ENCODE measurements at places on chromosomes 16 and 17.
A peak's percentile ranks its signal among the peaks of the same experiment; 100 is the strongest.

DNA sequence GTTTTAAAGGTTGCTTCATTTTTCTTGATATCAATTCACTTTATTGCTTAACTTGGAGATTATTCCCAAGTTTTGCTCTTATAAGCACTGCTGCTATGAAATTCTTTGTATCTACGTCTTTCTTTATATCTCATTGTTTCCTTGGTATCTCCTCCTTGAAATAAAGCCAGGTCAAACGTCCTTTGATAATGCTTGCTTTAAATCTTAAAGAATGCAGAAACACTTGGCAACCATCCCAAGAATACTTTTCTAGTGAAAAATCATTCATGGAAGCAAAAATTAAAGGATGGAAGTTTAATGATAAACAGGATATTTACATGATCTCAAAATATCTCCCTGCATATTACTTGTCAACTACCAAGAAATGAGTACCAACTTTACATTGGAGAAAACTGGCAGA lies 175.2 kb downstream of the CPPED1 start:
- no peak for DNase-seq

DNA sequence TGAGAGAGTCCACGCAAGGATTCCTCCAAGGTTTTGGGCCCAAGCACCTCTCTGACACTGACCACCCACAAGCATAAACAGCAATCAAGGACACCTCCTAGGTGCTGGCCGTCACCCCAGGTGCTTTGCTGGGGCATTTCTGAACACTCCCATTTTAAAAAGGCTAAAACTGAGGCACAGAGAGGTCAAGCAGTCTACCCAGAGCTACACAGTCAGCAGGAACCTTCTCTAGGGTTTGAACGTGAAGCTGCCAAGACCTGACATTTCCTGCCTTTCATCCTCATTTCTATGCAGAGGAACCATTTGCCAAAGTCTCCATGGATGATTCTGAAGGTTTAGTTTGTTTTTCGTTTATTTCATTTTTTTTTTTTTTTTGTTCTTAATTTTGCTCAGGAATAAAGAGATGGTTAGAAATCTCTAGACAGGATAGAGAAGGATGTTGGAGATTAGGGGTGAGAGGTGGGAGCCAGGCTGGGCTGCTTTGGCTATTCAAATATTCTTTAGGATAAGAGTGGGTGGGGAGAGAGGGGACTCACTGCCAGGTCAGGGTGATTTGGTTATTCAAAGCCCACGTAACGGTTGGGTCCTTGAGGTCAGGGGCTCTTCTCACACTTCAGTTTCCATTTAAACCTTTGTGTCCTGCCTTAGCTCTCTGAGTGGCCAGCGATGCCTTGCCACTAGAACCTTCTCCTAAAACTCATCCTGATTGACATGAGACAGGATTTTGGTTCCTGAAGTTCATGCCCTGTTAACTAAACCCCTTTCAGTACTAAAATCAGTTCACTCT lies 6.2 kb downstream of the PLCG2 start:
- DNase-seq = no peak

DNA sequence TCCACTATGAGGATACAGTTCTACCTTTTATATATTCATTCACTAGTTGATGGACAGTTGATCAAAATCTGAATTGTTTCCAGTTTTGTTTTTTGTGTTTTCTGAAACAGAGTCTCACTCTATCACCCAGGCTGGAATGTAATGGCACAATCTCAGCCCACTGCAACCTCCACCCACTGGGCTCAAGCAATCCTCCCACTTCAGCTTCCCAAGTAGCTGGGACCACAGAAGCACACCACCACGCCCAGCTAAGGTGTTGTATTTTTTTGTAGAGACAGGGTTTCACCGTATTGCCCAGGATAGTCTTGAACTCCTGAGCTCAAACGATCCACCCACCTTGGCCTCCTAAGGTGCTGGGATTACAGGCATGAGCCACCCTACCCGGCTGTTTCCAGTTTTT lies 21.0 kb downstream of the LSM12 start:
- no peak for DNase-seq

DNA sequence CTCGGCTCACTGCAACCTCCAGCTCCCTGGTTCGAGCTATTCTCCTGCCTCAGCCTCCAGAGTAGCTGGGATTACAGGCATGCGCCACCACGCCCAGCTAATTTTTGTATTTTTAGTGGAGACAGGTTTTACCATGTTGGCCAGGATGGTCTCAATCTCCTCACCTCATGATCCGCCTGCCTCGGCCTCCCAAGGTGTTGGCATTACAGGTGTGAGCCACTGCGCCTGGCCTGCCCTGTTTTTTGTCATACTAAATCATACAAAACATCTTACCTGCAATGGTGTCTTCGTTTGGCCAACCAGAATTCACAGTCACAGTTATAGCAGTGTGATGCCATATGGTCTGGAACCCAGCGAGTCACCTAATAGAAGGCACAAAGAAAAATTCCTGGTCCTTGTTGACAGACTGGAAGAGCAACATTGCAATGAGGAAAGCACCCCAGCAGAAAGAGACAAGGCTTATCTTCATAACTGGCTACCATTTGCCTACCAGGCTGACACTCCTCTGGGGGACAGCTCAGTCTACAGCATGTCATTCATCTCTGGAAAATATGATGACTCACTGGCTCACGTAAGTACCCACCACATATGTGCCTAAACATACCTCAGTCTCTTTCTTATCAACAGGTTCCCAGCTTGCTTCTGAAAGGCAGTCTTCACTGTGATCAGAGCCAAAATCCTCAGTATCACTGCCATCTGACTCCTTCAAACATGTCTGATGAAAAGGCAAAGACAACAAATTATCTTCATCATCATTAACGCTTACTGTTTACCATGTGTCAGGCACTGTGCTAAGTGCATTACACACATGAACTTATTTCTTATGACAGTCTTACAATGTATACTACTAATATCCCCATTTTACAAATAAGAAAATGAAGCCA lies 4.3 kb upstream of the HSF5 start:
- DNase-seq = no peak

DNA sequence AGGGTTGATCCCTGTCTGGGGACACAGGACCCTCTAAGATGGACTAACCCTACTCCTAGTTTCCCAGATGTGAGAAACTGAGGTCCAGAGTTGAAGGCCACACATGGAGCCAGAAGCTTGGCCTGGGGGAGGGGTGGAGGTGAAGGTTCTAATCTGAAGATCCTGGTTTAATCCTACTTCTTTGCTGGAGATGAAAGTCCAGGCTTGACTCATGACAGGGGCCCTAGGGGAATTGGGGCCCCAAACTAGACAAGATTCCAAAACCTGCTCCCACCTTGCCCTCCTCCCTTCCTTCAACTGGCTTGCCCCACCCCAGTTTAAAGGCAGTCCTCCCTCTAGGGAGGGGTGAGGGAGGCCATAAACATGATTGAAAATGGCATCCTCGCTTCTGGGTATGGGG lies 21.6 kb downstream of the IGF2BP1 start:
- no peak for DNase-seq

DNA sequence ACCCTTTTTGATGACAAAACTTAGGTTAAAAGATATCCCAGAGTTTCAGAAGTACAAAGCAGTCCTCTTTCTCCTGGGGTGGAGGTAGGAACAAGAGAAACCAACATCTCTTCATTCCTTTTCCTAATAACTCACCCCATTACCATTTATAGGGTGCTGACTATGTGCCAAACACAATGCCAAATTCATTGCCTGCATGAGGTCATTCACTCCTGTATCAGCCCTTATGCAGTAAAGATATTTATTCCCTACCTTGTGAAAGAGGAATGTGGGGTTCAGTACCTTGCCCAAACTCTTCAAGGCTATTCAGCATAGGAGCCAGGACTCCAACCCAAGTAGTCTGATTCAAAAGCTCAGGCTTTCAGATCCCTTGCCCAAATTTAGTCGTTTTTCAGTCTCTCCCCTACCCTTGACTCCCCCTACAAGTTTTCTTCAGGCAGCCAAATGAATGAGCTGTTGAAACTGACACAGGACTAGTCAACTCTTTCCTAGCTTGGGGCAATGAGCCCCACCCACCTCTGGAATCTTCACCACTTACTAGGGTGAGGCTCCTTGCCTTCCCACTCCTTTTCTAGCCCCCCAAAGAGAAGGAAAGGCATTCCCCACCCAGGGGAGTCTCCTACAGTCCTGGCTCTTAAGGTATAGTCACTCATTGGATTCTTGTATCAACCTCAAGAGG lies 5.9 kb downstream of the KRT14 start:
- no peak for DNase-seq

DNA sequence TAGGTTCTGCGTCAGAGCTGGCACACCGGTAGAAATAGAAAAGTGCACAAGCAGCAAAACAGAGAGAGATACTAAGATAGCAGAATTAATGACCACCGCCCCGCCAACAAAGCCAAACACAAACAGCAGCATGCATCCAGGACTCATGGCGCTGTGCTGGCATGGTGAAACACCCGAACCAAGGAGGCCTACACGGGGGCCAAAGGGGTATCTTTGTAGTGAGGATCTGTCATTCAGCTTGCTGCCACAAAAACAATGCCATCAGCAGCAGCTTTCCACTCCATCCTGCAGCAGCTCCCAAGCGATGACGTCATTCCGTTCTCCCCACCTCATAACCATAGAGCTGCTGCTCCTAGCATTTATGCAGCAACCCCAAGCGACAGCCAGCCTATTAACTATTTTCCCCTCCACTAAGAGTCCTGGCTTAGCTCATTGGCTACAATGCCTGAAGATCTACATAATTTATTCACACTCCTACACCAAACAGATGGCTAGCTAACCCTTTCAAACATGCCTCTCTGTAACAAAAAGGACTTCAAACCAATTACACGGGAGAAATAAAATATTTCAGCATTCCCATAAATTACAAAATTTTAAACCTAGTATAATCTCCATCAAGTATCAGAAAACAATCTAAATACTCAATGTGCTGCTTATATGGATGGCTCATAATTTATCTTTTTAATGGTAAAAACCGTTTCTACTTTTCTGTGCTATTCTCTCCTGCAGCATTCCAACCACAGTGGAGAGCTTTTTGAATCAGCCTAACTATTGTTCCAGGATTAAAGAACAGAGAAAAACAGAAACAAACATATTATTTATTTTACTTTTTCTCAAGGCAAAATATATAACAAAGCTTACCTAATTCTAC lies 73.9 kb downstream of the SPAG9 start:
- peak; percentile 38 for DNase-seq

GRCh38 chr16:50478773-50479149 lies 69.4 kb upstream of the NKD1 start:
- DNase-seq = no peak

DNA sequence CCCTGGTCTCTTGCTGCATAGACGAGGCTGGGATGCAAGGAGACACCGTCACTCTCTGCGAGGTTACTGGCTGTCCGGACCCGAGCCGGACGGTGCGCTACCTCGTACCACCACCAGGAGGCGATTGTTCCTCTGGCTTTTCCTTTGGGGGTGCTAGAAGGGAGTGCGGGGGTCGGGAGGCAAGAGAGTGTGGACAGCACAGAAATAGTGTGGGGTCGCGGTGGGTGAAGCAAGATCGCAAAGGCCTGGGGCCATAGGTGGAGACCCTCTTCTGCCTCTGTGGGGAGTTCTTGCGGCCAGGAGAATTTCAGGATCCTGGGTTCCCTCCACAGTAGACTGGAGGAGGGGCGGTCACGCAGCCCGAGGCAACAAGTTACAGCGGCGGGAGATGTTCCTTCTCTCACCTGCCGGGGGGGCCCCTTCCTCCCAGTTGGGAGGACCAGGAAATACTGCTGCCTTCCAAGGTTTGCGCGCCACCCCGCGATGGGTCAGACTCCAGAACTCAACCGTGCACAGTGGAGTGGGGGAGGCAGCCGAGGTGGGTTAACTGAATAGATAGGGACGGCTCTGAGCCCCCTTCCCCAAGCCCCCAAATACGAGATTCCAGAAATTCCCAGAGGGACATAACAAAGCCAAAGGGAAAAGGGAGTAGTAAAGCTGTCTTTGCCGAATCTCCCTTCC lies 6.9 kb downstream of the PHOSPHO1 start:
- peak; percentile 46 for DNase-seq

DNA sequence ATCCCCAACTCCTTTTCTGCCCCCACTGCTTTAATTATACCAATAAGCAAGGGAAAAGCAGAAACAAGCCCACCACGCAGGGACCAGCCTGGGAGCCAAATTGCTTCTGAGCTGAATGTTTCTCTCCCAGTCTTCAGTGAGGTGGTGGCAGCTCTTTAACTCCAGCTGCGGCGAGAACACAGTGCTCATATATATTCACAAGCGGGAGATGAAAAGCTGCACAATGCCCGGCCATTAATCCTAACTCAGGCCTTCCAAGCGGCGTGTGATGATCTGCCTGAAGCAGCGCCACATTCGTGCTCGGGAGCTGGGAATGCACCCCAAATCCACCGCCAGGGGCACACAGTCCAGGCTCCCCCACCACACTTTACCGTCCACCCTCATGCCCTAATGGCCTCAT lies 203.7 kb upstream of the SDK2 start:
- no peak for DNase-seq

DNA sequence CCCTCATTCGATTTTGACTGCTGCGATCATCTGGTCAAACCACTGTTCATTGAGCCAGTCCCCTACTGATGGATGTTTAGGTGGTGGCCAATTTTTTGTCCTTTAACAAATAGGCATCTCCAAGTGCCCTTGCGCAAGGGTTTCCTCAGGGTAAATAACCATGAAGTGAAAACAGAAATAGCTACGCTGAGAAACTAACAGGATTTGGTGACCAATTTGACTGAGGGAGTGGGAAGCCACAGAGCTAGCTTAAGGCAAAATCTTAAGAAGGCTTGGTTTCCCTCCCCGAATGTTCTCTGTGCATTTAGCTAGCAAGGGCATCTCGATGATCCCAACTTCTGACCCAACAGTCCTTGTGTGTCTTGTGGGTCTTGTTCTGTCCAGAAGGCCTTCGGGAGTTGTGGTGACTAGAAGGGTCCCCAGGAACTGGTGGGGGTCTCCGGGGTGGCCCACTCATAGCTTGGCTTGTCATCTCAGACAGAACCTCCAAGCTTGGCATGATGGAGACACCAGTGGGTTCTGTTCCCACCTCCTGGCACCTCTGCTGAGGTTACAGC lies 117.2 kb downstream of the SOCS1 start:
- no peak for DNase-seq

- no peak for DNase-seq
These were observed 11.7 kb upstream of the MYH3 start for GRCh38 chr17:10668775-10669174.

GRCh38 chr17:36880268-36880905 lies 56.9 kb upstream of the LHX1 start:
- DNase-seq = no peak

- DNase-seq = no peak
These were observed 7.5 kb upstream of the JUP start for GRCh38 chr17:41793784-41794539.

DNA sequence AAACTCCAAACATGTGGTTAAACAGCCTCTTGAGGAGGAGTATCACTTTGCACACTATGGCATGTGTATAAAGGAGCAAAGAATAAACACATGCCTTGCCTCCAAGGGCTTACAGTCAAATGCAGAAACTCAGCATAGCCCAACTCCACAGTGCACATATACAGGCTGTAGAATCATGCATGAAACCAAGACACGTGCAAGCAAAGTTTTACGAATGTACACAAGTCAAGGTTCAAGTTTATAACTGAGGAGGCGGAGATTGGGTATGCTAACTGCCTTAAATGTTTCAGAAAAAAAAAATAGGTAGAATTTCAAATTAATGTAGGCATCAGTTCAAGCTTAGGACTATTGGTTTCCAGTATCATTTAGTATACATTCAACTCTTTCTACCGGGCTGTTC lies 321.1 kb downstream of the SOX9 start:
- no peak for DNase-seq
